ENCODE measurements at places on chromosomes 2 and 18. TPM values are rescaled to one million over a fixed set of nuclear protein-coding genes. Genes with fewer than 3 reads are reported as not detected.
A peak's percentile ranks its signal among the peaks of the same experiment; 100 is the strongest.

RNU2-63P gene
- not detected for total RNA-seq

NOL4 gene
- total RNA-seq: 34.3 TPM

TUBA3E gene
- not detected for total RNA-seq

KATNAL2 gene
- 8.7 TPM for total RNA-seq

GRCh38 chr2:131143803-131144202 is 38.7 kb downstream of the PLEKHB2 start:
- DNase-seq: no peak

GRCh38 chr2:7987992-7988391 is 693.9 kb upstream of the ID2 start:
- DNase-seq: no peak

DNA sequence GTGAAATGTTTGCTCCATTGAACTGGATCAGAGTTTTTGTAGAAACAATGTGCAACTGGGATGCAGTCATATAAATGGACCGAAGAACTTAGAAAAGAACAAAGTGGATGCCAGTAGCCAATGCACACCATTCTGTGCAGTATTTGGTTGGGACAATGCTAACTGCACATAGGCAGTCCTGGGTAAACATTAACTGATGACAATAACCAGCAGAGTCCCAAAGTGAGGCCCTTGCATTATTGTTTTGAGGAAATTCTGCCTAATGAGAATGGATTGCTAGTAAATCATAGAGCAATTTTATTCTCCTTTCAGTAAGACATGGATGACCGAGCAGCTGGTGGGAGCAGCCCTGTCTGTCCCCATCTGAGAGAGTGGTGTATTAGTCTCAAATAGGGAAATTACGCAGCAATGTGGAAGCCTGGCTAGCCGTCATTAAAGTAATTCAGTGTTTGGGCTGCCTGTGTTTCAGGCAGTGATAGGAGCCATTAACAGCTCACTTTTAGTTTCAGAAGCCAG is 94.9 kb downstream of the KCTD1 start:
- no peak for DNase-seq

GRCh38 chr2:159098921-159099411 is 130.5 kb downstream of the TANC1 start:
- DNase-seq: no peak

- no peak for DNase-seq
Observed at GRCh38 chr2:7896940-7897487, 784.8 kb upstream of the ID2 start.

DNA sequence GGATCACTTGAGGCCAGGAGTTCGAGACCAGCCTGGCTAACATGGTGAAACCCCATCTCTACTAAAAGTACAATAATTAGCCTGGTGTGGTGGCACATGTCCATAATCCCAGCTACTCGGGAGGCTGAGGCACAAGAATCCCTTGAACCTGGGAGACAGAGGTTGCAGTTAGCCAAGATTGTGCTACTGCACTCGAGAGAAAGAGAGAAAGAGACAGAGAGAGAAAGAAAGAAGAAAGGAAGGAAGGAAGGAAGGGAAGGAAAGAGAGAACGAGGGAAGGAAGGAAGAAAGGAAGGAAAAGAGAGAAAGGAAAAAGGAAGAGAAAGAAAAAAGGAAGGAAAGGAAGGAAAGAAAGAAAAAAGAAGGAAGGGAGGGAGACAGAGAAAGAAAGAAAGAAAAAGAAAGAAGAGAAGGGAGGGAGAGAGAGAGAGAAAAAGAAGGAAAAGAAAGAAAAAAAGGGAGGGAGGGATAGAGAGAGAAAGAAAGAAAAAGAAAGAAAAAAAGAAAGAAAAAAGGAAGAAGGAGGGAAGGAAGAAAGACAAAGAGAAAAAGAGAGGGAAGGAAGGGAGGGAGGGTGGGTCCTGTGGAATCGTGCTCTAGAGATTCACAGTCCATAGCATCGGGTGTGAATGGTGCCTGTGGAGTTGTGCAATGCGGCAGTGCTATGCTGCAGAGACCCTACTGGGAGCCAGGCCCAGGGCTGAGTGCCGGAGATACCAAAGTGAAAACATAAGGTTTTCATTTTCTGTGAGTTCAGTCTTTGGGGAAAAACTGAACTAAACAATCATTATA is 4.6 kb upstream of the SDC1 start:
- no peak for DNase-seq

DNA sequence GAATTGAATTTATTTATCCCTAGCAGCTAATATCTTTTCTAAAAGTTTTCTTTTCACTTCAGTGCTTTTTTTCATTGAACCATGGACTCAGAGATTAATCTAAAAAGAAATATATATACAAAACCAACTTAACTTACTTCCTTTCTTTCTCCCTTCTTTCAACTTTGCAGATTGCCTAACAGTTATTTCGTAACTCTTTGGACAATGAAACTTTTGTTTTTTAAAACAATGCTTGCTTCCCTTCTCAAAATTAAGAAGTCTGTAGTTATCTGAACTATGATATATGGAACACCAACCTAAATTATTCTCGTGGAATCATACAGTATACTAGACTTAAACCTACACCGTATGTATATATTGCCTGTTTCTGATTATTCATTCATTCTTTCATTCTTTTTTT is 62.9 kb downstream of the MIB1 start:
- no peak for DNase-seq

DNA sequence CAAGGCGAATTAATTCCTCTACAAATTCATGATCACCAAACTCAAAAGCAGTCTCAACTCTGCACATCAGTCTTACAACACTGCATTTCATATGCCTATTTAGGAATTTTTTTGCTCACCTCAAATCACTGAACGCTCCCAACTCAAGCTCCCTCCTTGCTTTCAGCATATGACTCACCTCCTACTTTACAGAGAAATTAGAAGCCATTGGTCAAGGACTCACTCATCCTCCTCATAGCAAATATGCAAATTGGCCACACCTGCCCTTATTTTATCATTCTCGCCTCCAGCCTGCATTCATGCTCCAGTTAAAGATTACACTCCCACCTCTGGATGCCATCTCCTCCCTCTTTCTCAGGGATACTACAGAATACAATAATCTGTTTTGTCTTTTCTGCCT is 148.8 kb downstream of the MBD2 start:
- no peak for DNase-seq

- DNase-seq: no peak
Observed at GRCh38 chr2:50952596-50952995, 79.3 kb downstream of the NRXN1 start.

- peak; percentile 73 for DNase-seq
Observed at GRCh38 chr2:231680992-231681852, 27.1 kb upstream of the PTMA start.

GRCh38 chr18:22946846-22947245 is 13.7 kb downstream of the RBBP8 start:
- DNase-seq: no peak

DNA sequence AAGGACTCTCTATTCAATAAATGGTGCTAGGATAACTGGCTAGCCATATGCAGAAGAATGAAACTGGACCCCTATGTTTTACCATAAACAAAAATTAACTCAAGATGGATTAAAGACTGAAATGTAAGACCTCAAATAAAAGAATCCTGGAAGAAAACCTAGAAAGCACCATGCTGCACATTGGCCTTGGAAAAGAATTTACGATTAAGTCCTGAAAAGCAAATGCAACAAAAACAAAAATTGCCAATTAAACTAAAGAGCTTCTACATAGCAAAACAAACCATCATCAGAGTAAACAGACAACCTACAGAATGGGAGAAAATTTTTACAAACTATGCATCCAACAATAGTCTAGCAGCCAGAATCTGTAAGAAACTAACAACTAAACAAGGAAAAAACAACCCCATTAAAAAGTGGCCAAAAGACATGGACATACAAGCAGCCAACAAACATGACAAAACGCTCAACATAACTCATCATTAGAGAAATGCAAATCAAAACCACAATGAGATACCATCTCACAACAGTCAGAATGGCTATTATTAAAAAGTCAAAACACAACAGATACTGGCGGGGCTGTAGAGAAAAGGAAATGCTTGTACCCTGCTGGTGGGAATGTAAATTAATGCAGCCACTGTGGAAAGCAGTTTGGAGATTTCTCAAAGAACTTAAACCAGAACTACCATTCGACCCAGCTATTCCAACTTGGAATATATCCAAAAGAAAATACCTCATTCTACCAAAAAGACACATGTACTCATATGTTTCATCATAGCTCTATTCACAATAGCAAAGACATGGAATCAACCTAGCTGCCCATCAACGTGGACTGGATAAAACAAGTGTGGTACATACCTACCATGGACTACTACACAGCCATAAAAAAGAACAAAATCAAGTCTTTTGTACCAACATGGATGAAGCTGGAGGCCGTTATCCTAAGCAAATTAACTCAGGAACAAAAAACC is 30.6 kb downstream of the SEPTIN10 start:
- DNase-seq: no peak

GRCh38 chr2:29723255-29724001 is 198.0 kb downstream of the ALK start:
- no peak for DNase-seq

- no peak for DNase-seq
Observed at GRCh38 chr18:55387139-55387984, 200.6 kb downstream of the TCF4 start.

DNA sequence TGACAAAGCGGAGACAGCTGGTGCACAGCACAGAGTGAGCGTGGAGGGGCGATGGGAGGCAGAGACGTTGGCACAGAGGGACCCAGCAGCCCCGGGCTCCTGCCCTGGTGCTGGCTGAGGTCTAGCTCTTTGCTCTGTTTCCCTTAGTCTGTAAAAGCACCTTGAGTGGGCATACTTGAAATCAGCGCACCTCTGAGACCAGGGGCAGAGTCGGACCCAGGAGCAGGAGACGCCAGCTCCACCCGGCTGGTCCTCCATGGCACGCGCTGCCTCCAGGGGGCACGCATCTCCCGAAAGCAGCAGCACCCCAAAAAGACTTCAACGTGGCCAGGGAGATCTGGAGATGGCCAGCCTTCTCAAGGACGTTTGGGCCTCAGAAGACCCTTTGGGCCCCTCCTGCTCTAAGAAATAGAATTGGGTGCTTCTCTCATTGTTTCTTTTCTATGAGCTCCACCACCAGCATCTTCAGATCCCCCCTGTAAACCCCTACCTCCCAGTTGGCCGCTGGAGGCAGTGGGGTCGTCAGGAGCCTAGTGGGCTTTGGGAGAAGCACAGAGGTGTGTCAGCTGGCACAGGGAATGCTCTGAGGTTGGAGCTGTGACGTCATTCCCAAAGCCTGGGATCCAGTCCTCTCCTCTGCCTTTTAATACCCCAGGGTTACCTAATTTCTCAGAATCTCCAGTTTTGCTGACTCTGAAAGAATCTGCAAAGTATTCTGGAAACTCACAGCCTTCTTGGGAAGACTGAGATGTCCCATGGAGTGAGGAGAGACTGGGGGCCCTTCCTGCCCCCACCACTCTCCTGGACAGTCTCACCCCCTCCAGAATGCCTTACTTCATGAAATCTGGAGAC is 58.9 kb downstream of the CIB4 start:
- peak; percentile 10 for DNase-seq

GRCh38 chr2:11343368-11343649 is 1.1 kb downstream of the ROCK2 start:
- no peak for DNase-seq

GRCh38 chr2:142874293-142874814 is 3.1 kb upstream of the KYNU start:
- no peak for DNase-seq

DNA sequence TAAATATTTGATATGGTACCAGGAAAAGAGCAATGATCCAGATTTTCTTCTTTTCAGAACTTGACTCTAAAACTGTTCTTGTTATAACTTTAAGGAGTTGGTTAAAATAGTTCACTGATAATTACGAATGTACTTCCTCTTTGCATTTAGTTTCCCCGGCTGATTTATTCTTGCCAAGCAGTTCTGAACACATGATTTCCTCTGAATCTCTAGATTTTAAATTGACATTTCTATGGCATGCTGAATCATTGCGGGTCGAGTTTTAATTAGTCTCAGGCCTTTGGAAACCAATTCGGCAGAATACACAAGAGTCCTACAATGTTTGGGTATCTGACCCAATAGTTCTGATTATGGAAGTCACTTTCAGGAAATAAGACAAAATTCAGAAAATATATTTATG is 37.3 kb upstream of the DNAH7 start:
- no peak for DNase-seq

- DNase-seq: peak; percentile 51
Observed at GRCh38 chr18:51668101-51668500, 470.6 kb upstream of the MEX3C start.

DNA sequence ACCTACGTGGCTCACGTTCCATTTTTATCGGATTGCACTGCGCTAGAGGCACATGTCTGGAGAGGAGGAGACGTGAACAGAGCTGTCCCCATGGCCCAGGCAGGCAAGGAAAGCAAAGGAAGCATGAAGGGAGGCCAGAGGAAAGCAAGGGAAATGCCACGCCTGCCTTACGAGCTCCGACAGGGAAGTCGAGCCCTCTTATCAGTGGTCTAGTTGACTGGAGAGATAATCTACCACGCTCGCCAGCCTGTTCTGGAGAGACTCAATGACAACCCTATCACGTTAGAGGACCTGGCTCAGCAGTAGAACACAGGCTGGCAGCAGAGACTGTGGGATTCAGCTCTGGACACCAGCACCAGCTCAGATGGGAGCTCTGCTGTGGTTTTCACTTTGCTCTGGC is 202.6 kb upstream of the ID2 start:
- no peak for DNase-seq

GRCh38 chr2:174691201-174691779 is 73.0 kb downstream of the CHRNA1 start:
- DNase-seq: no peak

- DNase-seq: no peak
Observed at GRCh38 chr2:189522435-189523151, 58.0 kb downstream of the SLC40A1 start.

DNA sequence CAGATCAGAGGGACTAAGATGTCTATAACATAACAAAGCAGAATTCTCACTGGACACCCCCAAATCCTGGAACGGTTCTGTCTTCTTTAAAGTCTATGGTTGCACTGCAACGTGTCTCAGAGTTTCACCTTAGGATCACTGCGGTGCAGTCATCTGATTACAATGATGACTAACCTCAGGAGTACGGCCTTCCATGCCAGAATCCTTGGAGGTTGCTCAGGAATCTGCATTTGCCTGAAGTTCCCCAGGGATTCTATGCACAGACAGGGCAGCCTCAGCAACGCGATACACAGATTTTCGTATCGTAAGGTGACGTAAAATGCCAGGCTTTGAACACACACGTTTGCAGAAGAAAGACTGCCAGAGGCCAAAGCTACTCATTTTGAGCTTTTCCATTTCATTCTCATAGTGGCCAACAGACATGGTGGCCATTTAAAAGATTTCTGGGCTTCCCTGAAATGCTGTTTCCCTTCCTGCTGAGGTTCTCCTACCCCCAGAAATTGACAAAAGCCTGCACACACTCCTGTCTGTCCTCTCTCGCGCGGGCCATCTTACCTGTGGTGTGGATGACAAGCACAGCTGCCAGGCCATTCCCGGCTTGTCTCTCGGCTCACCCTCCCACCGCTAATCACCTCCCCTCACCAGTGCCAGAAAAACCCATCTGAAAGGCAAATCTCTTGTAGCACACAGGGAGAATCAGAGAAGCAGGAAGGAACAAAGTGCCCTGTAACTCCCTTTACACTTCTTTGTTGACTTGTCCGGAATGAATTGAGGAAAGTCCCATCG is 148.8 kb downstream of the ACKR3 start:
- no peak for DNase-seq
